ENCODE measurements at places on chromosomes 3 and 15.

- no peak for DNase-seq
Measured at GRCh38 chr3:10334459-10334858, 13.5 kb upstream of the SEC13 start.

DNA sequence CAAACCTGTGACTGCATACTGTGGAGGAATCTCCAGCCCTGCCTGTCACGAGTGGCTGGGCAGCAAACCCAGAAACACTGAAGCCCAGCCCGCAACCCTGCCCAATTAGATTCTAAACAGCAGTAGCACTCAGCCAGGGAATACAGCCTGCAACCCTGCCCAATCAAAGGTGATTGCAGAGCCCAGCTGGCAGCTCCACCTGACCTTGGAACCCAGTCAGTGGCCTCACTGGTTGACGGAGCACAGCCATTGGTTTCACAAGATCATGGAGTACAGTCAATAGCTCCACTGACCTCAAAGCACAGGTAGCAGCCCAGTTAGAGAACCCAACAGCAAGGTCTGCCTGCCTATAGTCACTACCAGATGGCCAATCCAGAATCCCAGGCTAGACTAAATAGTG, 35.2 kb upstream of the MYLK start:
- DNase-seq: no peak

- DNase-seq: no peak
Measured at GRCh38 chr3:55339819-55340218, 147.3 kb downstream of the WNT5A start.

DNA sequence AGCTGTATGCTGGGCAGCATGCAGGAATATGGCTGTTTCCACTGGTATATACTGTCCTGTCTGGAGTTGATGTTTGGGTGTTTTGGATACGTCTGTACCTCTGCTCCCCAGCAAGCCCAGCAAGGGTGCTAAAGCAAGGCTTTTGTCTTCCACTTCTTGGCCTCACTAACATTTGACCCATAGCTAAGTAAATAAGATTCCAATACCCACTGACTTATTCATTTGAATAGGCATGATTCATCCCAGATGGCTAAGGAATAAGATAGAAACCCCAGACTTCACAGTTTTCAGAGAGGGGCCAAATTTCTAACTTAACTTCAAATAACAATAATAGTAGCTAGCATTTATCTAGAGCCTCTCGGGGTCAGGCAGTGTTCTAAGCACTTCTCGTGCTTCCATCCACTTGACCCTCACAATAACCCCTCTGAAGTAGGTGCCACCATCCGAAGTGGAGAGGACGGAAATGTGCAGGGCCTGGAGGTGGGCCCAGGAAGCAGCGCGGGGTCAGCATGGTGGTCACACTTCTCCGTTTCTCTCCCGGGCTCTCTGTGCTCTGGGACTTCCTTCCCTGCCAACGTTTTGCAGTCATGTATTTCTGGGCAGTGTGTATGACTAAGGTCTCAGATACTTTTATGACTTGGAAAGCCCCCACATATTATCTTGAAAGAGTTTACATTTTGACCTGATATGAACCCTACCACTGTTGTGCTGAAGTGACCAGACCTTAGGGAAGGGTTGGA, 39.3 kb downstream of the LRRK1 start:
- DNase-seq: no peak

DNA sequence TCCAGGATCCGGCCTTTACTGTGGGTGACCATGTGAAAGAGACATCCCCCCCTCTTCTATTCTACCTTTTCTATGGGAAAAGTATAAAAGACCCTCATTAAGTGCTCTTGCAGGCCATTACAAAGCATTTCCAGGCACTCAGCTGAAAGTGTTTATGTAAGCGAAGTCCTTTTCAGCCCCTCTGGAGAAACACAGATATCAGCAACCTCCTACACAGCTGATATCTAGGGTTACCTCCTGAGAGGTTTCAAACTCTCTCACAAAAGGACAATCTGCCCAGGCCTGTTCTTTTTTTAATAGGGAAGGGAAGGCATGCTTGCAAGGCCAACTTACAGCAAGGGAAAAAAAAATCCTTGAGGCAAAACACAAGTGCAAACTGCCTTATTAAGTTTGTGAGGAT, 12.6 kb downstream of the ETV5 start:
- DNase-seq: no peak

DNA sequence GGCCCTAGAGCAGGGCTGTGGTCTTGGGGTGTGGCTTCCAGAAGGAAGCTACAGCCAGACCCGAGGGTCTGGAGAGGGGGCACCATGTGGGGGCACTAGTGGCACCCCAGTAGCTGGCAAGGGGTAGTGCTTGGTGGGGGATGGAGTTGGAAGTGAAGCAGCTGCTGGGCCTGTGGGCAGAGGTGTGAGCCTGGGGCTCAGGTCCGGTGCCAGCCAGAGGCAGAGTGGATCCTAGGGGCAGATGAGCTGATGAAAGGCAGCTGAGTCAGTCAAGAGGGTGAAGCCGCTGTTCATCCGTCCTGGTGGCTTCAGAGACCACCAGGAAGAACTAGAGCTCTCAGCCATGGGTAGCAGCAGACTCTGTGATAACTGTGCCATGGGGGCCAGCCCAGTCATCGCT, 172.6 kb downstream of the TBC1D2B start:
- DNase-seq: no peak

GRCh38 chr3:194587438-194587931, 45.7 kb downstream of the TMEM44 start:
- no peak for DNase-seq

- no peak for DNase-seq
Measured at GRCh38 chr15:70617911-70618287, 145.5 kb downstream of the UACA start.

All from activated naive CD4-positive, alpha-beta T cell (primary cell).